ENCODE measurements at places on chromosomes 7 and 10.

DNA sequence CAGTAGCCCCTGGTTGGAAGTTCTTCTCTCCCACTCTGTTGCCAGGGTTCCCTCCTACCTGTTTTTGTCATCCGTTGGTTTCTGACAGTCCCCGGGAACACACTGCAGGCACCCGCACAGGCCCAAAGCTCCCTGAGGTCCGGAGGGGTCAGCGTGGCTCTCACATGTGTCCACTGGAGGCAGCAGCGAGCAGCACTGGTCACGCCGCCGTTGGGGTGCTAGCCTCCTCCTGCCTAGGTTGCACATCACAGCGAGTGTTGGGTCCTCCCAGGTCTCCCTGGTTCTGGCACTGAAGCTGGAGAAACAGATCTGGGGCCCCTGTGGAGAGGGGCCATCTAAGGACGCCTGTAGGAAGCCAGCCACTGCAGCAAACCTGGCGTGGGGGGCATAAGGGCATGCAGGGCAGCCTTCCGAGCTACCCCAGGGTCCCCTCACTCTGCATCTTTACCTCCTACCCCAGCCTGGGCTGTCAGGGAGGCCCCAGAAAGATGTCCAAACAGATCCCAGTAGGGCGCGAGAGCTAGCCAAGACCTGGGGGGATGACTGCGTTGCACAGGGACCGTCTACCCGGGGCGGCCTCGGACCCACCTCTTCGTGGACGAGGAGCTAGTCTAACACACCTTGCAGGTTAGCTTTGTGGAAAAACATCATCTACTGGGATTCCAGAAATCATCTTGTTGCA, 28.9 kb downstream of the LRRC27 start:
- DNase-seq = no peak

- DNase-seq = no peak
These were observed 48.3 kb downstream of the PNLIPRP2 start for GRCh38 chr10:116669080-116669479.

DNA sequence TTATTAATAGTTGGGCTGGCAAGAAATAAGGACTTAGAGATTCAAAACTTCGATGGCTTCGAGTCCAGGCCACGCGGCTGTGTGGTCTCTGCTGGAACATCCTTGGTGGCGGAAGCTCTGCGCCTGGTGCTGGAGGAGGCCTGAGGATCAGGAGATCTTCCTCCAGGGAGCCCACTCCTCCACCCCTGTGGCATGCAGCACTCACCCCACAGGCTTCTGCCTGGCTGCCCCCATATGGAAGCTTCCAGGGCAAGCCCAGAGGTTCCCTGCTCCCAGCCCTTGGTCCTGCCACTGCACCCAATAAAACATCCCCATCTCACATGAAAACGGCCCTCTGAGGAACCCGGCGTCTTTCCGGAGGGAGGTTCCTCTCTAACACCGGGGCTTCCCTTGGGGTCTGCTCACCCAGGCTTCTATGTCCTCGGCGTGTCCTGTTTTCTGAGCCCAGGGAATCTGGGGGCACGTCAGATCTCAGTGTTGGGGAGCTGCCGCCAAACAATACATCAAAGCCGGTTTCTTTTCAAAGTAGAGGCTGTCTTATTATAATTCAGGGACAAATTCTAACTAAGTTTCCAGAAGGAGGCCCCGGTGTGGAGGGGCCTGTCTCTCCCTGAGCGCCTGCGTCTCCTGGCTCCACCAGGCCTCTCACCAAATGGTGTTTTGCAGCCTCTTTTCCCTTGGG, 32.4 kb downstream of the CALML3 start:
- no peak for DNase-seq

- peak; percentile 31 for DNase-seq
These were observed 30.1 kb downstream of the NUDCD3 start for GRCh38 chr7:44460325-44460724.

GRCh38 chr7:27132214-27132613, 1.7 kb upstream of the HOXA4 start:
- no peak for DNase-seq

- no peak for DNase-seq
These were observed 171.9 kb upstream of the LRRN3 start for GRCh38 chr7:110918949-110919548.

- DNase-seq = no peak
These were observed 6.7 kb downstream of the SKIDA1 start for GRCh38 chr10:21518641-21519396.
